ENCODE measurements at places on chromosomes 16 and 17. TPM values are rescaled to one million over a fixed set of nuclear protein-coding genes. Genes with fewer than 3 reads are reported as not detected.

Gene HEATR9
- total RNA-seq, result not detected

Gene MRPL10
- 62.4 TPM for total RNA-seq

Gene GPR139
- not detected for total RNA-seq

Gene KRTAP1-5
- total RNA-seq, result 0.59 TPM

Gene NOXO1
- total RNA-seq, result not detected

Gene TBC1D26
- 0.15 TPM for total RNA-seq

Gene NUDT7
- 11.1 TPM for total RNA-seq

Gene SLFN14
- not detected for total RNA-seq

Gene NXPH3
- total RNA-seq, result not detected

Gene SCIMP
- not detected for total RNA-seq

Gene KRT33B
- total RNA-seq, result not detected

Gene TPSB2
- total RNA-seq, result not detected

Gene KRTAP29-1
- total RNA-seq, result not detected

Gene CTRB2
- total RNA-seq, result not detected

Gene CCL13
- total RNA-seq, result not detected

Gene ZFP3
- 0.89 TPM for total RNA-seq

Gene ZACN
- not detected for total RNA-seq

Gene BIRC5
- 100 TPM for total RNA-seq

Gene DPEP2
- not detected for total RNA-seq

Gene CCR7
- total RNA-seq, result not detected

Gene NPIPA7
- total RNA-seq, result 4.5 TPM

Gene CCDC78
- total RNA-seq, result 1.5 TPM

Gene TAF15
- 25.9 TPM for total RNA-seq

Gene CSH1
- total RNA-seq, result not detected

Gene VAMP2
- 4.3 TPM for total RNA-seq
